ENCODE measurements at places on chromosomes 2 and 18.

GRCh38 chr2:49980774-49981173 lies 826.5 kb upstream of the FSHR start:
- no peak for DNase-seq

- DNase-seq = peak; percentile 4
Observed at GRCh38 chr2:104606056-104606455, 247.9 kb upstream of the POU3F3 start.

DNA sequence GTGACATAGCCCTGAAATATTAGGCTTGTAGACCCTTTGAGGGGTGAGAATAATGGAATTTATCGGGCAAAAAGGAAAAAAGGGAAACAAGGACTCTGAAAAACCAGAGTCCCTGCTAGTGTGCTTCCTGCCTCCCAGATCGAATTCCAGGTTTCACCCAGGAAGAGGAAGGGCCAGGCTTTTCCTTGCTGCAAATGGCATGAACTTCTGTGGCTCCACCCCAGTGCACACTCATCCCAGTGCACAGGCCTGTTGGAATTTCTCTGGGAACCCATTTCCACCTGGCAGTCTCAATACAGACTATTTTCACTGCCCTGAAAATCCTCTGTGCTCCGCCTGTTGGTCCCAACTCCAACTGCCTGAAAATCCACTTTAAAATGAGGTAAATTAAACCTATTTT lies 29.9 kb downstream of the C18orf54 start:
- DNase-seq = peak; percentile 18

DNA sequence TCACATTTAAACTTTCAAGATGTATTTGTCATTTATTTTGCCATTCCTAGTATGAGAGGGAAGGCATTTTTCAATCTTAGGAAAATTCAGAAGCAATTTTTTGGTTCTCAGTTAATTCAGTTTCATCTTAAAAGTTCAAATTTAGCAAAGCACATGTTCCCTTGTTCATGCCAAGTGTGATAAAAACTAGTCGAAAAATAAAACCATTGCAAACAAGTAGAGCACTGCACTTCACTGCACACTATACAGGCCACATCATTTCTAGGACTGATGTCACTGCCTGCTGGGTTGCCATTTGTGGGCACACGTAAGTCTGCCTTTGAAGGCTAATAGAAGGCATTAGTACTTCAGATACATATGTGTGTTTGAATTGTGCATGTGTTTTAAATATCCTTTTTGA lies 14.3 kb downstream of the TBR1 start:
- DNase-seq = no peak

- DNase-seq = peak; percentile 85
Observed at GRCh38 chr2:100018341-100019193, 123.8 kb downstream of the AFF3 start.

- no peak for DNase-seq
Observed at GRCh38 chr2:8615252-8615575, 66.6 kb upstream of the ID2 start.

DNA sequence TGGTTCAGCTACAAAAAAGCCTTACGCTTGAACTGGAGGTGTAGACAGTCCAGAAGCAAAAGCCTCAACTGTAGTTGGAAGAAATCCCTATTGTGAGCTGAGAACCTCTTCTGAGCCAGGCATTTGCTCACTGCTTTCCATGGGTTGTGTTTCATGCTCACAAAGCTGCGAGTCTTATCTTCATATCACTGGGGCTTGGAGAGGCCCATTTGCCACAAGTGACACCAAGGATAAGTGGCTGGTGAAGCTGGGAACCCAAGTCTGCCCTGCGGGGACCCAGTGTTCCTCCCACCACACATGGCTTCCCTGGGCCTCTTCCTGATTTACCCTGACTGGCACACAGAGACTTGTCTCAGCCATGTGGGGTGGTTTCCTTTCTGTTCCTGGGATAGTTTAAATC lies 130.4 kb downstream of the RNF144A start:
- DNase-seq = no peak

DNA sequence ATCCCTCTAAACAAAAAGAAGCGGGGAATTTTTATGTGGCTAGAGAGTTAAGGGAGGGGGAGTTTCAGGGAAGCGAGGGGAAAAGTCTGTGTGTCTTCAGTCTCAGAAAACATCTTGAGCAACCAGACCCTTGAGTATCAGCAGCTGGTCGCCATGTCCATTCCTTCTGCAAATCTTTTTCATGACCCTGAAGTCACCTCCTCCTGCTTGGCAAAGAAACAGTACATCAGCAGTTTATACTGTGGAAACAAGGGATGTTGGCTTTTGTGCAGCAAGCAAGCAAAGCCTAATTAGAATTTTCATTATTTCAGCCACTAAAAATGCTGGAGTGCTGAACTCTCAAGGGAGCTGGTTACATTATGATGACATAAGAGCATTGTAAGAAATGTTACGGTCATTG lies 187.4 kb upstream of the SLC8A1 start:
- no peak for DNase-seq

DNA sequence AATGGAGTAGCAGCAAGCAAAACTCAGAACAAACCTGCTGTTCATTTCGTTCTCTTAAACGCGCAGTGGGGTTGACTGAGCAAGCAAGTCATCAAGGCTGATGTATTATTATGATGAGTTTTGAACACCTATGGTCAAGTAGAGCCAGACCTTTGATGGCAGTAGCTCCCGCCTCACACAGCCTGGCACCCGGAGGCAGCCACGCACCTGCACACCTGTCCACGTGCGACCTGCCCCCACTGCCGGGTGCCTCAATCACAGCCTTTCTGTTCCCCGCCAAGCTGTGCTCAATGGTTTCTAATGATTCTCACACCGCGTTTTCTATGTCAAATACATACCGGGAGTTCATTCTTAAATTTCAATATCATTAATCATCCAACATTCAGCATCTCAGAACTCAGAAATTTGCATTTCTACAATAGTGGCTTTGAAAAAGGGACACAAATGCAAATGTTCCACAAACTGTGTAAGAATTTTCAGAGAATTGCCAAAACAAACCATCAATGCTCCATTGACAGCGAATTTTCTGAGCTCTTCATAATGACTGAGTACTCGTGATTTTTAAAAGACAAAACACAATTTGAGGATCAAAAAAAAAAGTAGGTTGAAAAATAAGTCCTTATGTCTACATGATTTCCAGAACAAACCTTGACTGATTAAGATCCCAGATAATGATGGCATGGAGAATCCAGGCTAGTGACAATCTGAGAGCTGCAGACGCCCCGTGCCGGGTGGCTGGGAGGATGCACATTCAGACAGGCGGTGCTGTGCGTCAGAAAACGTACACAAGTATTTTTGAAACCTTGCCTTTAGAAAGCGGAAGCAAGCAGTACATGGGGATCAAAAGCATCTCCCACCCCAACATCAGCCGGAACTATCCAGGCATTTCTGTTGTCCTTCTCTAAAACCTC lies 56.6 kb downstream of the HDAC4 start:
- no peak for DNase-seq

DNA sequence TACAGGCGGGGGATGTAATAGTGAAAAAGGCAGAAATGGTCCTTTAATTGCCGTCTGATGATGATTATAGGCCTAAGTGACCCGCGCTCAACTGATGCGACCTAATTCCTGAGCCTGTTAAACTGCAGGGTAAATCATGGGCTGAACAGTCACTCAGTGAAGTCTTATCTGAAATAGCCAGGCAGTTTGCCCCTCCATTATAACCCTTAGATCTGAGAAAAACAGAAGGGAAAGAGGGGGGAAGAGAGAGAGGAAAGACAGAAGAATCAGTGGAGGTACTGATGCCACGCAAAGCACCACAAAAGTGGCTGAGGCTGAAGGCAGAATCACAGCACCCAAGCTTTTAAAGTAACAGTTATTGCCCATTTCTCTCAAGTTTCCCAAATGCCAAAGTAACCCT lies 73.1 kb upstream of the DNMT3A start:
- DNase-seq = no peak

GRCh38 chr18:79788734-79789085 lies 9.0 kb upstream of the KCNG2 start:
- DNase-seq = no peak

DNA sequence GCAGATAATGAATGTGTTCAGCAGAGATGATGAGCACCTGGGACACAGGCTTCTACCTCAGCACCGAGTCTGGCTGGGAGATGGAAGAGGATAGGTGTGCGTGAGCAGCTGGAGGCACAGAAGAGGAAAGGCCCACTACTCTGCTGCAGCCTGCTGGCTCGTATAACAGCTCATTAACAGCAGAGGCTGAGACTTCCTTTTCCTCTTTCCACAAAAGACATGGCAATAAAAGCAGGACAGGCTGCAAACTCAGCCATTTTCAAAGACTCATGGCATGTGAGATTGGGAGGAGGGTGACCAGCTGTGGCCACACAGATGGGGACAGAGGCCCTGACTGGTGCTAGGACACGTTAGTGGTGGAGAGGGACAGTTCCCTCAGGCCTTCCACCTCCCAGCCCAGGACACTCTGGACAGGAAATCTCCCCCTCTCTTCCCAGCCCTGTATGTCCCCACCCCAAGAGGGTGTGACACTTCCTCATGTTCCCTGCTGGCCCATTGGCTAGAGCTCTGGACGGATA lies 60.3 kb downstream of the CACNB4 start:
- no peak for DNase-seq

DNA sequence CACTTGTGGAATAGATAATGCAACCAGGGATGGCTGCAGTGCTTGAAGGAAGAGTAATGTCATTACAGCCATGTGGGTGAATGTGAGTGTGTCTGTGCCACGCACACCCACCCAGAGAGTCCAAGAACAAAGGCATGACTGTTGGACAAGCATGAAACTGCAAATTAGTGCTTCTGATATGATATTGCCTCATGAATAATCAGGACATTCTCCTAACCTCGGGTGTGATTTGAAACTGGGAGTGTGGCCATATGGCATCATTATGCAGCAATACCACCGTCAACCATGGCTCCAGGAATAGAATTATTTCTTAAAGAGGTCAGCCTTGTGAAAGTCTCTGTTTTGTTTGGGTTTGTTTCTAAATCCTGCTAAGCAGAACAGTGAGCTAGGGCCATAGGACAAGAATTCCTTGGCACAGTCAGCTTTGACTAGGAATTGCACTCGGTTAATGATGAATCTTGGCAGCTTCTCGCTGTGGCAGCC lies 678.0 kb upstream of the RAB6C start:
- no peak for DNase-seq

- DNase-seq = no peak
Observed at GRCh38 chr2:173523497-173523896, 168.8 kb downstream of the CDCA7 start.

DNA sequence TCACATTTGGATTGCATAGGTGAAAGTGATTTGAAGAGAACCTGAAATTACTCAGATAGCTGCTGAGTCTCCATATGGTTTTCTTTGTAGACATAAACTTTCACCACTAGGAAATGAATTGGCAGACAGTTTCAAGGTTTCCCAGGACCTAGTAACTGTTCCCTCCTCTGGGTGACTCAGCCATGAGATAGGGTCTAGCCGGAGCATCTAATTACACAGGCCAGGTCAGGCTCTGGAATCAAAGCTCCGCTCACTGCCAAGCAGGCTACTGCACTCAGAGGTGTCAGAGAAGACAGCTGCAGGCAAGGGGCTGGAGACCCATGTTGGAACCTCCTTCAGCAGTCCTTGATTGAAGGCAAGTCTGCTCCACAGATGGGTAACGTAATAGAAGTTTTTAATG lies 429.2 kb downstream of the TNS1 start:
- DNase-seq = peak; percentile 73

DNA sequence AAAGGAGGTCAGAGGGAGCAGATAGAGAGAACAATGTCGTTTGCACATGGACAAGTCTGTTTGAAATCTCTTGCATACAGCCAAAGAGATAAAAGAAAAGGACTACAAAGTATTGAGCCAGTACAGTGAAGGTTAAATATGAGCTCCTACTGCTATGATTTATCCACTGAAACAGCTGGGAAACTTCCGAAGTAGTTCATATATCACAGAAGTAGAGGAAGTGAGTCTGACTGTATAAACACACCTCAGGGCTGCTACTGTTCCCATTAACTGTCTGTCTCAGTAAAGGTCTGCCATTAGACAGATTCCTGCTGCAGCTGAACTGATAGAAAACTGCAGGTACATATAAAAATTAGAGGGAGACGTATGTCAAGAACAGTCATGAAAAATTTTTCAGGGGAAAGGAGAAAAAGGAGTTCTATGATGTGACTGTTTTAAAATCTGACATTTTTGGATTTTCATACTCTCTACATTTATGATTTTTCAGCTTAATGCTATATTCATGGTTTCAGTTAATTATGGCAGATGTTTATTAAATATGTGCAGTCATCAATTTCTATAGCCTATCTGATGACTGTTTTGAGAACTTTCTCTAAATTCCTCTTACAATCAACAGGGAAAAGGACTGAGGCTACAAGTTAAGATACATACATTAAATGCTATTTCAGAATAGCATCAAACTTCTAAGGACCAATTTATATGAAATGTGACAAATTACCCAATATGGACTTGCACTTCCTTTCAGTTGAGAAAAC lies 364.7 kb downstream of the ERBB4 start:
- DNase-seq = no peak

GRCh38 chr18:79625924-79626561 lies 53.6 kb upstream of the CTDP1 start:
- DNase-seq = no peak

GRCh38 chr2:189661957-189662321 lies 680 bp downstream of the ASNSD1 start:
- no peak for DNase-seq

- DNase-seq = no peak
Observed at GRCh38 chr2:177641331-177641730, 248.8 kb downstream of the AGPS start.

DNA sequence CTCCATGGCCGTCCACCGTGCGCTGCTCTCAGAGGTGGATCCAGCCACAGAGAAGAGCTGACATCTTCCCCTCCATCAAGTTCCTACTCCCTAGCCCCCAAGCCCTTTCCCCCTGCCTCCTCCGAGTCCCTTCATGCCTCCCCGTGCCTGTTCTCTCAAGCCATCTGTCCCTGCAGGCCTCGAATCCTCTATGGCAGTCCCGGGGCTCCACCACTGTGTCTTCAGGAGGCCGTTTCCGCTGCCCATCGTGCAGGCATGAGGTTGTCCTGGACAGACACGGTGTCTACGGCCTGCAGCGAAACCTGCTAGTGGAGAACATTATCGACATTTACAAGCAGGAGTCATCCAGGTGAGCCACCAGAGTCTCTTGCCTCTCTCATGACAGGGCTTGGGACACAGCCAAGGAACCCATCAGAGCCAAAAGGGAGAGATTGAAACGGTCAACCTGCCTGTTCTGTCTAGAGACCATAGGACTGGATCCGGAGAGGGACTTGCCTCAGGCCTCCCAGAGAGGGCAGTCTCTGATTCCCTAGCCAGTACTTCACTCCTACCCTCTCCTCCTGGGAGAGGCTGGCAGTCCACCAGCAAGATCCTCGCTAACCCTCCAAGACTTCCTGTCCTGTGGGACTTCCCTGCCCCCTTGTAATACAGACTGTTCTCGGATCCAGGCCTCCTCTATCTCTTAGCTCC lies 9.7 kb downstream of the UCN start:
- no peak for DNase-seq

DNA sequence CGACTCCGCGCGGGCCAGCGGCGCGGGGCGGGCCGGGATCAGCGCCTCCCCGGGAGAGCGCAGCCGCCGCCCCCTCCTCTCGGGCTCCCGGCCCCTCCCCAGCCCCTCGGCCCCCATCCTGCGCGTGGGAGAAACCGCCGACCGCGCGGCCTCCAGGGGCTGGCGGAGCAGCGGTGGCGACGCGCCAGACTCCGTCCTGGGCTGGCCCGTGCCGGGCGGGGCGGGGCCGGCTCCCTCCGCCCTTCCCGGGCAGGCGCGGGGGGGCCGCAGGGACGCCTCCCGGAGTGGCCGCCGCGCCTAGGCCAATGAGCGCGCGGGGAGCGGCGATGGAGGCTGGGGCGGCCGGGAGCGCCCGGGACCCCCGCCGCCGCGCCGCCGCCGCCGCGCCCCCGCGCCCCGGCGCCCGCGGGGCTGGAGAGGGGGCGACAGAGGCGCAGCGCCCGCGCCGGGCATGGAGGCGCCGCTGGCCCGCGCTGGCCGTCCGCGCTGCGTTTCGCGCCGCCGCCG lies 49.1 kb downstream of the KCNIP3 start:
- peak; percentile 71 for DNase-seq
